CD4-positive, alpha-beta T cell treated with Interleukin-17A for 4 hours (primary cell): ENCODE measurements at places on chromosomes 3 and 15.

- DNase-seq, result no peak
Observed at GRCh38 chr15:51267703-51268083, 70.7 kb downstream of the CYP19A1 start.

DNA sequence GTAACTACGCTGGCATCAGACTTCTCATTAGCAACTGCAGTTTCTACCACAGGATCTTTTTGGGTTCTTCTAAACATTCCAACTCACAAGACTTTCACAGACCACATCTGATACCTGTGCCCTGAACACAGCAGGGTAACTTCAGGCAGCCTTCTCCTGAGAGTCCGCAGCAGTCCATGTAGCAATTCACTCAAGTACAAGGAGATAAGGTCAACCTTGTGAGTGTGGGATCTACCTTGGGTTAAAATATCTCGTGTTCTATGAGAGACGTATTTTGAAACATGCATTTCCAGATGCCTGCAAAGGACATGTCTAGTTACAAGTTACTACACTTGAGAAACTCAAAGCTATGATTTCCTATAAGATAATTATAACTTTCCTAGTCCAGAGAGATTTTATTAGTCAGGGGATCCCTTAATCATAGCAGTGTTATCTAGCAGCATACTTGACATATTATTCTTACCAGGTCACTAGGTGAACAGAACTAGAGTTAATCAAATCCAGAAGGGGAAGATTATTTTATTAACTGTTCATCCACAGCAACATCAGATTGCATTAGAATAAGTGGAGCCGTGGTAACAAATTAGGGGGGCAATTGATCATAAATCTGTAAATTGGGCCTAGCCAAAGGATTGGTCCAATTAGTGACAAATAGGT, 66.4 kb downstream of the ASTE1 start:
- DNase-seq, result no peak

- no peak for DNase-seq
Observed at GRCh38 chr3:2790266-2790815, 319.8 kb downstream of the IL5RA start.

GRCh38 chr3:167406876-167407492, 26.9 kb upstream of the ZBBX start:
- peak; percentile 4 for DNase-seq

DNA sequence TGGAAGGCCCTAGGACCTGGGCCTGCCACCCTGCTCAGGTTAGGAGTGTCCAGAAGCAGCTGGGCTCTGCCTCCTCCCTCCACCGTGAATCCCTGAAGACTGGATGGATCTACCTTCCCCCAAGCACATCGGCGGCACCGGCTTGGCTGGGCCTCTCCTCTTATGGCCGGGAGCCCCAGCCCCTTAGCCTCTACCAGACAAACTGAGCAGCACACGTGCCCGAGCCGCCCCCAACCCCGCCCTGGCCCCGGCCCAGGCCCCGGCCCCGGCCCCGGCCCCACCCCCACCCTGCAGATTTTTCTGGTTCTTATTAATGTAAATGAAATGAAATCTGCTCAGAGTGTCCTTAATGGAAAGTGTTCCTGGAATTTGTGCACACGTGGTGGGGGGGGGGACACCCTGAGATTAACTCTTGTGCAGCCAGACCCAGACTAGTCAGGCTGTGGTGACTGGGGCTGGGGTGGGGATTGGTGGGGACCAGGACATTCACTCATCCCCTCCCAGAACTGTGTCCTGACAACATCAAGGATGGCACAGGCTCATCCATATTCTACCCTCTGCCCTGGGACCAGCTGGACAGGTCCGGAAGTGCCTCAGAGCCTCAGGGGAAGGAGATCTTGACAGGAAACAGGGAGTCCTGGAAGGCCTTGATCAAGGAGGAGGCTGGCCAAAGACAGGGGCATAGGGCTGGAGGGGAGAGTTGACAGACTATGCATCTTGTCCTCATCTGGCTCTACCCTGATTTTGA, 30.9 kb upstream of the SEMA3F start:
- DNase-seq, result no peak

DNA sequence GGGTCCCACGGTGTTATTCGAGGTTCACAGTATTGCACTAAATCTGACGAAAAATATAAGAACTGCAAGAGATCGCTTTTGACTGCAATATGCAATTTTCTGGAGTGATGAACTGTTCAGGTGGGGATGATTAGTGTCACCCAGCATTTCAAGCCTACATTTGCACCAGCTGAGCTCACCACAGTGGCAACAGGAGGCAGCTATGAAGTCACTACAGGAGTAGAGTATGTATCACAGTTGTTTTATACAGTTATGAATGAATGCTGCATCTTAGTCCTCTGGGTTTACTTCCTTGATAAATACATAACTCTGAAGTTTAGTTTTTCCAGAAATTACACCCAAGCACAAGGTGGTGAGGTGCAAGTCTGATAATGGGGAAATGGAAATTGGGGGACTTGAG, 69.6 kb downstream of the CHSY1 start:
- no peak for DNase-seq

DNA sequence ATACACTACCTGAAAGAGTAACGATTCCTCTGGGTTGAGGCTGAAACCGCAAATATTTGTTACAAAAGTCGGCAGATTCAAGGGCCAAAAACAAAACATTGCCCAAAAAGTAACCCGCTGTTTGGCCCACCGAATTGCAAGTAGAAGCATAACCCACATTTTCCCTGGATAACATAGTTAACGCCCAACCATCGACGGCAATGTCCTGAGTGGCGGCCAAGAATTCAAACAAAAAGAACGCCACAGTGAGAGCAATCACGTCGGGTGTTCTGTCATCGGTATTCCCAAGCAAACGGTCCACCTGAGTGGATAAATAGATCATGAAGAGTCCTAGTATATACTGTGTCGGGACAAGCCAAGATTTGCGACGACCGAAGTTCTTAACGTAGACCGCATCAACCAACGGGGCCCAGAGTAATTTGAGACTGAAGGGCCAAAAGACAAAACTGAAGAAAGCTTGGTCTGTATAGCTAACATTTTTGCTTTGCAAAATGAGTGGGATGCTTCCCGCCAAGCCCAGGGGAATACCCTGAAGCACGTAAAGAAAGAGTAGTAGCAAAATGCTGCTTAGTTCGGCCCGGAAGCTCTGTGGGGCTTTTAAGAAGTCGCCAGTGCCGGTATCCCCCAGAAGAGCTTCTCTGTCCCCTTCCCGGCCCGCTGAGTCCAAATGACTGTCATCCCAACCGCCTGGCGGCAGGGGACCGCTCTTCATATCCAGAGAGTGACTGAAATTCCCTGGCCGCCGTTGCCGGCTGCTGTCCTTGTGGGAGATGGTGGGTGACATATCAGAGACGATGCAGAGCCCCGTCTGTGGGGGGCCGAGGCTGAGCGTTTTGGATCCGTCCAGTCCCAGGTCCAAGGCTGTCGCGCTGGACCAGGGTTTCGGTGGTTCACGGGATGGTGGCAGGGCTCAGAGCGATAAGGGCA, 750 bp downstream of the SLC33A1 start:
- peak; percentile 34 for DNase-seq

GRCh38 chr3:76203578-76203977, 418.2 kb upstream of the ZNF717 start:
- no peak for DNase-seq

DNA sequence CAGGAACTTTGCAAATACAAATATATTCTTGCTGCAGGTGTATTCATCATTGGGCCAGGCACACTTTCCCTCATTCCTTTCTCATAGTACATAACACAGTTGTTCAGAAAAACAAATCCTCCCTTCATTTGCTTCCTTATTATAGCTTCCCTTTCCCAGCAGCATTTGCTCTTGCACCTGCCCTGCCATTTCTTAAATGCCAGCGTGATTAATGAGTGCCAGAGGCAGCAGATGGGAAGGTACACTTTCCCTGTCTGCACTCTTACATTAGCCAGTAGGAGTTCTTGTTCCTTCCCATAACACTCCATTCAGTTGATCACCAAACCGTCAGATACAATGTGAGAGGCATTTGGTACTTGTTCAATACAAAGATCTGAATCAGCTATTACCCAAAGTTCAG, 128.5 kb upstream of the GAP43 start:
- no peak for DNase-seq

DNA sequence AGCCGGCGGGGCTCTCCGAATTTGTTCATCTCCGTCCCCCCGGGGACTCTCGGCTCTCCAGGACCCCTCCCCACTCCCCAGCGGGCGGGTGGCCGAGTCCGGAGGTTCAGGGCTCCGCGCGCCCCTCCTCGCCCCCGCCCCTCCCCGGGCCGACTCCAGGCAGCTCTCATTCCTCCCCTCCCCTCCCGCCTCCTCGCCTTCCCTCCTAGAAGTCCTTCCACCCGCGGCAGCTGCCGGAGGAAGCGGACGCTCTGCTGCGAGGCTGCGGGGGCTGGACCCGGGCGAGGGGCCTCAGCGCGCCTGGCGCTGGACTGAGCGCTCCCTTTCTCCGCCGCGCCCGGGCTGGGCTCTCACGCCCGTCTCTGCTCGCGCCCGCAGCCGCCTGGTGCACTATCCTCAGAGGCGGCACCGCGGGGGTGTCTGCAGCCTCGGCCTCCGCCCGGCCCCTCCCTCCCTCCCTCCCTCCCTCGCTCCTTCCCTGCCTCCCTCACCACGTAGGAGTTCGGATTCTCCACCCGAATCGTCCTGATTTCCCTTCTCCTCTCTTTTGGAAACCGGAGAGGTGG, at the start of gene ROBO2:
ROBO2 (plus strand) TSS at position 494 of the 566 bp plus-strand sequence. CDS start 687 bp downstream, outside the sequence.
- DNase-seq, result no peak

GRCh38 chr3:137763594-137763938, 549 bp upstream of the SOX14 start:
- DNase-seq, result no peak

- peak; percentile 39 for DNase-seq
Observed at GRCh38 chr3:52721002-52721729, 15.3 kb downstream of the SPCS1 start.

DNA sequence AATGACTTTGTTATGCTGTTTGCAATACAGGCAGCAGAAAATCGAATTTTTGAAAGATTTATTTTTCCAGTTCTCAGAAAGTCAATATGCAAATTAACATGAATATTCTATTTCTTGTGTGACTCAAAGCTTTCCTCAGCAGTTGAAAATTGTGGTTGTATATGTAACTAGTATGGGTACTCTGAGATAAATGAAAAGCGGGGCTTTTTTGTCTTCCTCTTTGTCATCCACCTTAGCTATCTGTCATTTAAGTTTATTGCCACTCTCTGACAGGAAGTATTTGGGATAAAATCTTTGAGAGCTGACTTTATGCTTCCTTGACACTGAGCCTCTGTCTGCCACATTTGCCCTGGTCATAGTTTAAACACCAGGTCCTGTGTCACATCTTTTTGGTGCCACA, 91.5 kb downstream of the ATG7 start:
- DNase-seq, result no peak

DNA sequence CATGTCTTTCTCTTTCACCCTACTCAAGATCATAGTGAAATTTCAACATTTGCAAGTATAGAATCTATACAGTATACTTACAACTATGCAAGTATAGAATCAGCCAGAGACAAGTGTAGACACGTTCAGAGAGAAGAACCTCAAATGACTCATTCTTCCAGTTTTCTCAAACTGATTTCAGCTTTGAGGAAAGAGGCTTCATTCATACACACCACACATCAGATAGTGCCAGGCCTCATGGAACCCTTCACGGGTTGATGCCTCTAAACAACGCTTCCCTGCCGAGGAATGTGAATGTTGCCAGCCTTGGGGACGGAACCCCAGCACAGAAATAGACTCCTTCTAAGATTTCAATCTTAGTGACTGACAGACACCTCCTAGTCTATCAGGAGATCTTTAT, 135.7 kb downstream of the FOXP1 start:
- peak; percentile 51 for DNase-seq

DNA sequence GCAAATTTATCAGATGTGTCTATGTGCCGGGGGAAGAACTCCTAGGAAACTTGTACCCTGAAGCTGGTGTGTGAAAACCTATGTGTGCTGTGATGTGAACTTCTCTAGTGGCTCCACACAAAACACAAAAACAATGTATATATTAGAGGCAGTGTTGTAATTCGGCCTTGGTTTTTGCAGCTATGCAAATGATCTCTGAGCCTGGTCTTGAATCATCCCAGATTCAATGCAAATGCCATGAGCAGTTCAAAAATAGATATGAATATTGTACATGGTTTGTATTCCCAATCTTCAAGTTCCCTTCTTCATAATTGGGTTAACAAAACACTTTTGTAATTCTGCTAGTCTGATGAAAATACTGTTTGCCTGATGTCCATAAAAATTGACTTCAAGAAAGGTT, 152.6 kb downstream of the MFSD1 start:
- DNase-seq, result no peak

DNA sequence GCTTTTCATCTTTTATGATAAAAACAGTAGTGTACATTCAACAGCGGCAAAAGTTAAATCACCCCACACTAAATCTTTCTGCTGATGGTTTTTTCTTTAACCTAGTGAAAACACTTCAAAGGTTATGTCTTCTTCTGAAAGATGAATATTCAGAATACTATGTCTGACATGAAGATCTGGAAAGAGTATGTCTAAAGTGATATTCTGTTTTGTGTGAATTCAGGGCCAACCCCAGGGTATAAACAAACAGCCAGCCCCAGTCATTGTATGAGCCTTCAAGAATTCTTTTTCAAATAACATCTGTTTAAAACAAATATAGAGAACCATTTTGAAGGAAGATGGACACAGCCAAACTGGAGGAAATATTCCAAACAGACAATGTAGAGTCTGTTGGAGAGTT, 581.0 kb upstream of the NAALADL2 start:
- no peak for DNase-seq

GRCh38 chr3:183354325-183354831, 74.0 kb downstream of the MCF2L2 start:
- no peak for DNase-seq

- DNase-seq, result no peak
Observed at GRCh38 chr15:63915209-63915872, 81.6 kb upstream of the HERC1 start.

GRCh38 chr15:88699861-88700260, 61.0 kb downstream of the ISG20 start:
- no peak for DNase-seq

GRCh38 chr15:58413253-58413652, 18.5 kb upstream of the LIPC start:
- DNase-seq, result no peak

DNA sequence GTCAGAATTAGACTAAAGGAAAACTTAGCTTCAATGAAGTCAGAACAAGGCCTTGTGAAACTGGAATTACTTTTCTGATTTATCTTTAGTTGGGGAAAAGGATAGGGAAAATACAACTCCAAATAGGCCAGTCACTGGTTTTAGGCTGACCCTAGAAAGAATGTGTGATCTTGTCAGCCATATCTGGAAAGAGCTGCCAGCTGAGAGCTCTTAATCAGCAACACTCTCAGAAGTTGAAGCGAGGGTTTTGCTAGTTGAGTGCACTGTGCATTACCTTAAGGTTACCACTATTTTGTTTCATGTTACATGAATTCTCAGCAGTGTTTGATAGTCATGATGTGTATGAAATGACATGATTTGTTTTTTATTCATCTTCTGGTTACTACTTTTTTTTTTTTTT, 905.3 kb upstream of the ALCAM start:
- DNase-seq, result no peak

- no peak for DNase-seq
Observed at GRCh38 chr15:77180757-77181156, 109.8 kb upstream of the TSPAN3 start.

GRCh38 chr3:112689989-112690388, 49.0 kb upstream of the CCDC80 start:
- no peak for DNase-seq
